ENCODE measurements at places on chromosomes 4 and X.

- peak; percentile 83 for DNase-seq
These were observed 48.8 kb downstream of the MAP7D2 start for GRCh38 chrX:20067709-20068561.

- DNase-seq, result no peak
These were observed 624.2 kb downstream of the GLUD2 start for GRCh38 chrX:121671649-121672048.

GRCh38 chrX:16552546-16552945 lies 97.4 kb upstream of the S100G start:
- DNase-seq, result peak; percentile 14

- DNase-seq, result no peak
These were observed 529 bp upstream of the CITED1 start for GRCh38 chrX:72306085-72306801.

GRCh38 chrX:135200297-135200696 lies 29.1 kb upstream of the CT55 start:
- DNase-seq, result no peak

- DNase-seq, result peak; percentile 1
These were observed 207.4 kb downstream of the ADAM29 start for GRCh38 chr4:175125410-175126068.

DNA sequence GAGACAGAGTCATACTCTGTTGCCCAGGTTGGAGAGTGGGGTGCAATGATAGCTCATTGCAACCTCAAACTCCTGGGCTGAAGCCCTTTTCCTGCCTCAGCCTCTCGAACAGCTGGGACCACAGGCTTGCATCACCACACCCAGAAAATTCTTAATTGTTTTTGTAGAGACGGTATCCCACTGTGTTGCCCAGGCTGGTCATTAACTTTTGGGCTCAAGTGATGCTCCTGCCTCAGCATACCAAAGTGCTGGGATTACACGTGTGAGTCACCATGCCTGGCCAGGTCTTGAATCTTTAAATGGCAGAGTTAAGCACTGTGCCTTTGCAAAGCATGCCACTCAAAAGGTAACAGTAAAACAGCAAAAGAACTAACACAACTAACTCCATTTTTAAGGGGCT lies 28.6 kb upstream of the BBS12 start:
- DNase-seq, result peak; percentile 25

- DNase-seq, result peak; percentile 63
These were observed 166.0 kb downstream of the FRMPD4 start for GRCh38 chrX:12304261-12304660.

DNA sequence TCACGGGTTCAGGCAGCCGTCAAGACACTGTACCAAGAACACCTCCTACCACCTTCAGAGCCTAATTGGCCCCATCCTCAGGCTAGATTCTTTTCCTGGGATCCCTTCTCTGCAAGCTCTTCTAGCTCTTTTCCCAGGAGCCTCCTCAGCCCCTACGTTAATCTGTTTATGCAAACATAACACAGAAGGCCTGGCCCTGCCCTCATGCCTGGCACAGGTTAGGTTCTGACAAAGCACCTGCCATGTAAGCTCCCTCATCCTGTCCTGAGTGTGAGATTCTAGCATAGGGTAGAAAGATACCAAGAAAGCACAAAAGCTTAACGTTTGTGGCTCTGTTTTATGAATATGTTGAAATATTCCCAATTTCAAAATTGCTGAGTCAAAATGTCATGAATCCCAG lies 93.6 kb downstream of the IRF2 start:
- DNase-seq, result no peak

DNA sequence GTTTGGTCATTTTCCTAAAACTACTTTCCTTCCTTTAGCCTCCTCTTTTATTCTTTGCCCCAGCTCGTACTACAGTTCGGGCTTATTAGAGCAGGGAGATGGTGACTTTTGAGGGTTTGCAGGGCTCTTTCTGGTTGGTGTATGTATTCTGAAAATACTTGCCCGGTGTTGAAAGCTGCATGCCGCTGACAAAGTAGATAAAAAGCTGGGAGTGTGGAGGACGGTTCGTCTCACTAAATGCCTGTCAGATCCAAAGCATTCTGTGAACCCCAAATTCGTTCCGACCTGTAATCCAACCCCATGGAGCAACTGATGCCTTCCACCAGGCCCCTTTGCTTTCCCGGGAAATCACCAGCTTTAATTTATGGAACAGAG lies 19.2 kb downstream of the TRIM2 start:
- DNase-seq, result no peak

DNA sequence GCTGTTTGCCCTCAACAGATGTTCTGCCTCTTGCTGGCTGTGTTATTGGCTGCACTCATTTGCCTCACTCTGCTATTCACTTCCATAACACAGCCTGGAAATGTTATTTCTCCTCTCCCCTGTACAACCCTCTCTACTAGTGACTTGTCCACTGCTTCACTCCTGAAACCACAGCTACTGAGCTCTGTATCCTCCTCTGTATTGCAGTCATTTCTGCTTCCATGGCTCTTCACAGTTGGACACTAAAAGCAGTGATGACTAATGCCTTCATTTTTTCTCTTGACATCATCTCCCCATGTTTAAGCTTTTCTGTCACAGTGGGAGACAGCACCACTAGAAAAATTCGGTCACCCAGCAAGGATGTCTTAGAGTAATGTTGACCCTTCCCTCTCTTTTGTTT lies 123.0 kb upstream of the PPP1R2C start:
- peak; percentile 0 for DNase-seq

- DNase-seq, result no peak
These were observed 1.3 kb upstream of the ADH7 start for GRCh38 chr4:99436462-99436861.

GRCh38 chr4:184143770-184144564 lies 73.7 kb downstream of the ENPP6 start:
- no peak for DNase-seq

- no peak for DNase-seq
These were observed 28.3 kb upstream of the PARM1 start for GRCh38 chr4:74904509-74905065.

GRCh38 chrX:10015723-10016518 lies 48.8 kb downstream of the CLDN34 start:
- no peak for DNase-seq

- peak; percentile 14 for DNase-seq
These were observed 32.0 kb downstream of the IL15 start for GRCh38 chr4:141668200-141668910.

- no peak for DNase-seq
These were observed 182.0 kb upstream of the NEIL3 start for GRCh38 chr4:177127658-177128057.

- DNase-seq, result peak; percentile 48
These were observed 130.9 kb downstream of the AFAP1 start for GRCh38 chr4:7808752-7809151.

- DNase-seq, result no peak
These were observed 560.8 kb downstream of the FGF13 start for GRCh38 chrX:138150709-138151108.

GRCh38 chr4:67014592-67014991 lies 530.7 kb downstream of the CENPC start:
- no peak for DNase-seq

Data from fibroblast of skin of right quadriceps (primary cell).